ENCODE measurements at places on chromosomes 11 and 22.

GRCh38 chr11:128643661-128644317 is 50.1 kb upstream of the FLI1 start:
- DNase-seq = no peak

DNA sequence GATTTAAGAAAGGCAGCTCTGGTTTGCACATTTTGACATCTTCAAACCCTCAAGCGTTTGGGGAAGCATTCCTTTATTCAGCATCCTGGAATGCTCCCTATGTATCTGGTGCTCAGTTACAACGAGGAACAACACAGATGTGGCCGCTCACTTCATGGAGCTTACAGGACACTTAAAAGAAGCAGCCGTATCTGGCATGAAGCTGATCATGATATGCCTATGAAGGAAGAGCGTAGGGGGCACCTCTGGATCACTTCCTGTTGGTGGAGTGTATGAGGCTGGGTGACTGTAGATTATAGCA is 72.3 kb upstream of the TP53I11 start:
- no peak for DNase-seq

DNA sequence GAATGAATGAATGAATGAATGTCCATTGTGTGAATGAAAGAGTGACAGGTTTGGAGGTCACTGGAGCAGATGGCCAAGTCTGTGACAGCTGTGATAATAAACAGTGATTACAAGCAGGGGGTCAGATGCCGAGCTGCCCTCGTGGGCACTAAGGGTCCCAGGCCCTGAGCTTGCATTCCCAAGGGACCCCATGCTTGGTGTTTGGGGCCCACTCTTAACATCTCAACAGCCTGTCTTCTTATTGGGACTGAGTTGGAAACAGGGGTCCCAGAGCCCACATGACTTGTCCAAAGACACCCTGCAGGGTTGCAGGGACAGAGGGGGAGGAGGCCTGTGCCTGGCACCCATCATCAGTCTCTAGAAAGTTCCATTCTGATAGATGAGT is 12.0 kb upstream of the ANO1 start:
- DNase-seq = no peak

GRCh38 chr11:124898263-124898680 is 607 bp upstream of the ROBO4 start:
- no peak for DNase-seq

DNA sequence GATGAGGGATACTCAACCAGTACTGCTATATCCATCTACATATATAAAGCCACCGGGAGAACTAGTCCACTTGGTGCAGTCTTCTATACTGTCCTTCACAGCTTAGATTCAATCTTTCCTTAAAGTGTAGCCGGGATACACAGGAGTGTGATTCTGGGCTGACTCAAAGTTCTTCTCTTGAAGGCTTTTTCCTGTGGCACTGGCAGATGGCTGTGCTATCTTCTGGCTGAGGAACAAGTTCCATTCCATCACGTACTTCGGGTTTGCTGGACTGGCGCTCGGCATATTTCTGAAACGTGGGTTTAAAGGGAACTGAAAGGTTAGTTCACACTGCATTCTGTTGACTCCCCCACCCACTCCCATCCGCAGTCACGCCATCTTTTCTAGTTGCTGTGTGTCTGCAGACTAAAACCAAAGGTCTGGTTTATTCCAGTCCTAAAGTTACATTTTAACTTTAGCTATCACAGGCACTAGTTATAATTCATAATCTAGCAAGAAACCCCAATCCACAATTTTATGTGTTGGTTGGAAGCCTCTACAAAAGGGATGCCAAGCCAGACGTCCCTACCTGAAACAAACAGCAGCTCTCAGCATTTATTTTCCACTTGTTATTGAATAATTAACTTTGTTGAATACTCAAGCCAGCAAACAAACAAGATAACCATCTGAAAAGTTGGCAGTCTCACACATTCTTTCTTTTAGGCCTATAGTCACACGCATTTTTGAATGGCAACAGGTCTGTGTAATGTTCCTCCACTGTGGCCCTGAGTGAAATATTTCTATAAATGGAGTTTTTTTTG is 7.5 kb upstream of the C11orf65 start:
- no peak for DNase-seq

DNA sequence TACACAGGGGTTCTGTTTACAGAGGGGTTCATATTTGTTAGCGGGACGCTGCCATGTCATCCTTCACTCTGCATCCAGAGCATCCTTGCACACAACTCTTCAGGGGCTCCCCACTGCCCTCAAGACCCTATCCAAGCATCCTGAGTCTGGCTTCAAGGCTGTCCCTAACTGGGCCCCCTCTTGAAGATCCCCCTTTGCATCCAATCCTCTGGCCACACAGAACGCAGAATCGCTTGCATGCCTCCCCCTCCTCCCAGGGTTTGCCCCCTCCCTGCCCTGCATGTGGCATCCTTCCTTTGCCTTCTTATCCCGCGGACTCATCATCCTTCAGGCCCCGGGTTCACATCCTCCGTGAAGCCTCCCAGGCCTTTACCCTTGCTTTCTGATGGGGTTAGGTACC is 18.6 kb downstream of the C1QTNF6 start:
- no peak for DNase-seq

DNA sequence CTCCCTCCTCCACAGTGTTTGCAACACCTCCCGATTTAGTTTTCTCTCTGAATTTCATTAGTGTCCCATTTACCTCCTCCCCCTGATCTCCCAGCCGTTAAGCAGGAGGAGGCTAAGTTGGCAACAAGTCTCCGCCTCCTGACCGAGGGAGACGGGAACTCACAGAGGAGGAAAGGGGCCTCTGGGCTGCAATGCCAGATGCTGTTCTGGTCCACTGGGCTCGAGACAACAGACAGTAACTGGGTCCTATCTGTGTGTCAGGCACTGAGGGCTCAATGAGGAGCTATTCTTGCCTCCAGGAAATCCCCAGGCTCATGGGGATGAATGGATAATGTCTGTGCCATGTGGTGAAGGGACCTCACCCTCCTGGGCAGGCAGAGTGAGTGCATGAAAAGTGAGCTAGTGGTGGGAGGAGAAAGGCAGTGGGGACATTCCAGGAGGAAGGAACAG is 228.1 kb downstream of the TENM4 start:
- DNase-seq = no peak

DNA sequence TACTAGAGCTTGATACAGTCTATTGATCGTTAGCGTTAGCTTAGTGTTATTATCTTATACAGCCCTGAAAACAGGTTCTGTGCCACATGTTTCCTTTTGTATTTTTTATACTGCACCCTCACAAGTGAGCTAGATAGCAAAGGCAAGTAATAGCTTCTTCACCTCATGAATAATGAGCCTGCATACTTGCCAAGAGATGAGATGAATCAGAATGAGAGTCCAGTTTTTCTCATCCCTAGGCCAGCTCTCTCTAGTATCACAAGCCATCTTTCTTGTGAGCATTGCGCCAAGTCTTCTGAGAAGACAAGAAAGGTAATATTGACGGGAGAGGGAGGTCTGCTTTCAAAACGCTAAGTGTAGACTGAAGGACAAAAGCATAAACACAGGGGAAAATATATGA is 8.7 kb upstream of the CARD18 start:
- DNase-seq = no peak

GRCh38 chr22:21582801-21583740 is 15.6 kb downstream of the UBE2L3 start:
- no peak for DNase-seq

DNA sequence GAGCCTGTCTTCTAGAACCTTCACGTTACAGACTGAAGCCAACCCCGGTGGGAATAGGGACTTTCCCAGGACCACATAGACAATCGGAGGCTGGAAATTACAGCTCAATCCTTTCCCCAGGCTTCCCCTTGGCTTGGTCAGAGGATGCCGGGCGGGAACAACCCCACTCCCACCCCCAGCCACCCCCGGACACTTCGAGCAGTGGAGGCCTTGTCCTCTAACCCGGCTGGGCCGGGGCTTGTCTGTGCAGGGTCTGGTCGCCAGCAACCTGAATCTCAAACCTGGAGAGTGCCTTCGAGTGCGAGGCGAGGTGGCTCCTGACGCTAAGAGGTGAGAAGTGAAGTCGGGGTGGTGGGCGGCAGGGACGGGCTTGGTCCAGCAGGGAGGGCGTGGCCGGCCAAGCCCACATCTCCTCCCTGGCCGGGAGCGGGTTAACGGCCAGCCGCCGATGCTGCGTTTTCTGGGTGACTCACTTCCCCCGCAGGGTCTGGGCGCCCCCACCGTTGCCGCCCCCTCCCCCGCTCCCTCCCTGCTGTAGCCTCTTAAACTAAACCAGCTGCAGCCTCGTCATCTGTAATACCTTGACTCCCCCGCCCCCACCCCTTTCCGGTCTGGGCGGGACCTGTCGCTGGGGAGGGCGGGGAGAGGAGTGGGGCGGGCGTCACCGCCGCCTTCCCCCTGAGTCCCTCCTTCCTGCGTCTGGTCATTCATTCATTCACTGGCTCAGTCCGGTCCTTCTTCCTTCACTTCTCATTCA is 1.5 kb downstream of the LGALS1 start:
- peak; percentile 95 for DNase-seq

- DNase-seq = no peak
Observed at GRCh38 chr11:121408830-121409229, 43.3 kb upstream of the SORL1 start.

DNA sequence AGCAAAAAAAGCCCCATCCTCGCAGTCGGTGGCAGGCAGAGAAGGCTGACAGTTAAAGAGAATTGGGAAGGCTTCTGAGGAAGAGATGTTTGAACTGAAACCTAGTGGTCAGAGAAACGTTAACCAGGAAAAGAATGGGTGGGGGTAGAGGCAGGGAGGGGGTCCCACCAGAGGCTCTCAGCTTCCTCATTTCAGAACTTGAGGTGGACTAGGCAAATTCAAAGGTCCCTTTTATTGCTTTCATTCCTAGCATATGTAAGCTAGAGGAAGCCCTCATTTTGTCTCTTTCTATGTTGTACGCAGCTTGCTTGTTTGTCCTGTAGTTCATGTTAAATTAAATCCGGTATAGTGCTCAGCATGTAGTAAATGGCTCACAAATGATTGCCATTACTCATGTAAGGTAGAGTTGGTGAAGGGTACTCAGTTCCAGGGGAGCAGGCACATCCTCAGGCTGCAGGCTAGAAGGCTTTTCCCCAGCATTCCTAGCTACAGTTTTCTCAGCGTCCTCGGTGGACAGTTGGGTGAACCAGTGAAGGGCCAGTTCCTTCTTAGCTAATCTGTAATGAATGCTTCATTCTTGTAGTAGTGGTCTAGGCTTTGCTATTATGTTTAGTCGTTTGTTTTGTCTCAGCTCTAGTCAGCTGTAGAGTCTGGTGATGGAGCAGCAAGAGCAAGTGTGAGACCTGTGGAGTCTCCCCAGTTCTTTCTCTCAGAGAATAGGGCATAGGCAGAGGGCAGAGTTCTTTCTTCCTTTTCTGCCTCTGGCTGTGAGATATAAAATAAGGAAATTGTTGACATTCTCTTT is 58.6 kb downstream of the UVRAG start:
- no peak for DNase-seq

GRCh38 chr11:78351193-78351592 is 66.4 kb downstream of the GAB2 start:
- no peak for DNase-seq

- DNase-seq = no peak
Observed at GRCh38 chr11:64872790-64873488, 5.5 kb downstream of the EHD1 start.

- no peak for DNase-seq
Observed at GRCh38 chr11:113137713-113138529, 176.5 kb upstream of the TTC12 start.

DNA sequence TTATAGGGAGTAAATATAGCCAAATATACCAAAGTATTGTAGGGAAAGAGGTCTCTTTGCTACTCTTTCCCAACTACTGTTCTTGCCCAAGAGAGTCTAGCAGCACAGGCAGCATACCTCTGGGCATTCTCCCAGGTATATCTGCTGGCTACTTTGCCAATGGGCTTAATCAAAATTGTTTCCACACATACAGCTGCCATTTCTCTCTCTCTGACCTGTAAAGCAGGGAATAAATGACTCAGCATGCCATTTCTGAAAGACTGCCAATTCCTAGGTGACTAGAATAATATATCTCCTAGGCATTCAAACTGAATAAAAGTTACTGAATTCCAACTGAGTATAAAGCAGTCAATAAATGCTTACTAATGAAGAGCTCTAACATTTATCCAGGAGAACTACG is 44.6 kb downstream of the RDX start:
- no peak for DNase-seq

GRCh38 chr11:11422411-11423128 is 69.5 kb upstream of the CSNK2A3 start:
- no peak for DNase-seq

DNA sequence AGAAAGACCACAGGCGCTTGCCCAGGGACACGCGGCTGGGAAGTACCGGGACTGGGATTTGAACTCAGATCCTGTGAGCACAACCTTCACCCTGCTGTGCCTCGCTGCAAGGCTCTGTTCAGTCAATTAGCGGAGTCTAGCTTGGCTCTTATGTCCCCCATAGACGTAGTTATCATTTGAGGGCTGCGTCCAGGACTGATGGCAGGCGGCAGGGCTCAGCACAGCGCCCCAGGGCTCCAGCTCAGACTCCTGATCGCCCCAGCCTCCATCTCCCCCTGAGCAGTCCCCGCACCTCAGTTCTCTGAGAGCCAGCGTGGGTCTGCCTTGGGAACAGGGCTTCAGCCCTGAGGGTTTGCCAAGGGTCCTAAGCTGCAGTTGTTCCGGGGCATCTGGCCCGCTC is 19.8 kb downstream of the MRGPRG start:
- no peak for DNase-seq

DNA sequence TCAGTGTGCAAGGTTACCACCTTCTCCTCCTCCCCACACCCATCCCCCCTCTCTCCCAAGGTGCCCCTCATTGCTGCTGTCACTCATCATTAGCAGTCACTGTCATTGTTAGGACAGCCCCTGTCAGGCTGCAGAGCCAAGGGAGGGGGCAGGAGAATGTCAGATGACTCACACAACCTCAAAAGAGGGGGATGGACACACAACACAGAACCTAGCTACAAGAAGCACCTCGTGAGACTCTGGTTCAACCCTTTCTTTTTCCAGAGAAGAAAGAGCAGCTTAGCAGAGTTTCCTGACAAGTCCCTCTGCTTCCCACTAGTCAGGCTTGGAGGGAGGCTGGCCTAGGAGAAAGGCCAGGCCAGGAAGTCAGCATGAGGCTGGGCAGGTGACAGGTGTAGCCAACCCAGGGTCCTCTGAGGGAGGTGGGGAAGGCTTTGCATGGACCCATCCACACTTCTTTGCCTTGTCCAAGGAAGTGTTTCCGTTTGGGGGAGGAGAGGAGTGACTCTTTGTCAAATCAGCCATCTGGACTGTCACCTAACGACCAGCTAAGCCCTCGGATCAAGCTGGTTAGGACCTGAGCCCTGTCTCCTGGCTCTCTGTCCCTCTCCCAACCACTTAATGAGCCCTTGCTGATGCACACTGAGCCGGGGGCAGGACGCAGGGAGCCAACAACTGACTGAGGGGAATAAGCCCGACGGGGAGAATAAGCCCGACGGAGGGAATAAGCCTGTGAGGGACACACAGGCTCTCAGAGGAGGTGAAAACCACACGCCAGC is 18.3 kb downstream of the ADORA2A start:
- no peak for DNase-seq

GRCh38 chr11:99240192-99241030 is 219.7 kb downstream of the CNTN5 start:
- DNase-seq = no peak

GRCh38 chr11:131695889-131696429 is 325.5 kb downstream of the NTM start:
- DNase-seq = no peak

GRCh38 chr11:98300719-98301118 is 720.0 kb upstream of the CNTN5 start:
- DNase-seq = no peak
